ENCODE measurements at places on chromosomes 2 and 18.

GRCh38 chr2:86000131-86000937 lies 105.4 kb downstream of the POLR1A start:
- DNase-seq: no peak

- no peak for DNase-seq
These were observed 30.5 kb downstream of the ZNF516 start for GRCh38 chr18:76464281-76465259.

- DNase-seq: no peak
These were observed at the start of gene HOXD12 for GRCh38 chr2:176099728-176100546. Gene HOXD12 (plus strand): TSS chr2:176099795. CDS start chr2:176099802, 7 bp downstream.

GRCh38 chr2:239212121-239212928 lies 188.5 kb downstream of the HDAC4 start:
- no peak for DNase-seq

DNA sequence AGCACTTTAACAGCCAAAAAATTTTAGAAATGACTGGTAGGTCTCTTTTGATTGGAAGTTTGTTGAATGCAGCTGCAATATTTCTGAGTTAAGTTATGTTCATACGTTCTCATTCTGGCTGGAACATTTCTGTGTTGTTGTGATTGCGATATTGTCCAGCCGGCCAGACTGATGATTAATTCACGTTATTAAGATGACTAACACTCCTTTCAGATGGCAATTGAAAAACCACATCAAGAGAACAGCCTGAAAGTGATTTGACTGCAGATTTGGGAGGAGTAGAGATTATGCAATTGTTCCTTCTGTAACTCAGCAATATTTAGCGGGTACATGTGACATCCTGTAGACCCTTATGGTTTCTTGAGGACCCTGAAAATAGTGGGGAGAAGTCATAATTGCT lies 133.7 kb downstream of the FBXO15 start:
- DNase-seq: no peak

- DNase-seq: no peak
These were observed 56.4 kb upstream of the NFATC1 start for GRCh38 chr18:79339094-79339908.

- no peak for DNase-seq
These were observed 53.4 kb downstream of the ZNF638 start for GRCh38 chr2:71385012-71385411.

- no peak for DNase-seq
These were observed 41.3 kb downstream of the REV1 start for GRCh38 chr2:99448556-99448955.

DNA sequence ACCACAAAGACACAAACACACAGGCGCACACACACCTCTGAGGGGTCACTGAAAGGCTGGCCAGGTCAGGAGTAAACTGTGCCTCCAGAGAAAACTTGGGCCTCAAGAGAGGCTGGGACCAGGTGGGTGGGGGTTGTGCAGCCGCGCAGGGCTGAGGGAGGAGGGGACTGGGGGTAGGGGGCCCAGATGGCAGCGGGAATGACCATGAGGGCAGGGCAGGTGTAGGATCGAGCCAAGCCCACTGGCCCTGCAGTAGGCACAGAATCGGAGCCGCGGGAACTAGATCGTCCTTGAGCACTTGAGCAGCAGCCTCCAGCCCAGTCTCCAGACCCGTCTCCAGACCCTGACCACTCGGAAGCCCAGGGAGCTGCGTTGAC lies 36.8 kb downstream of the ANKMY1 start:
- no peak for DNase-seq

DNA sequence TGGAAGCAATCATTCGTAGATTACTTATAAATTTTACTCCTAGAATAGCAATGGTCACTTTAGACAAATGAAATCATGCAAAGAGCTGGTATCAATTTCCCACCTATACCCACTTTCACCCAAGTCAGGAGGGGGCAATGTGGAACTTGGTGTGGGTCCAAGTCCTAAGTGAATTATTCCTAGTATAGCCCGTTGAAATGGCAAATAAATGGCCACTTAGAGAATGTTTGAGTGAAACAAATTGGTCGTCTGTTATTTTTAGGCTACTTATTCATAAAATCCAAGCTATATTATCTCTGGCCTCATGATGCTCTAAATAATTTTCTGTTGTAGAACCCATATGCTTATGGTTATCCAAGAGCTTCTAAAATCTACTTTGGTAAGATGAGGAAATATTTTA lies 98.1 kb downstream of the MYO3B start:
- no peak for DNase-seq

DNA sequence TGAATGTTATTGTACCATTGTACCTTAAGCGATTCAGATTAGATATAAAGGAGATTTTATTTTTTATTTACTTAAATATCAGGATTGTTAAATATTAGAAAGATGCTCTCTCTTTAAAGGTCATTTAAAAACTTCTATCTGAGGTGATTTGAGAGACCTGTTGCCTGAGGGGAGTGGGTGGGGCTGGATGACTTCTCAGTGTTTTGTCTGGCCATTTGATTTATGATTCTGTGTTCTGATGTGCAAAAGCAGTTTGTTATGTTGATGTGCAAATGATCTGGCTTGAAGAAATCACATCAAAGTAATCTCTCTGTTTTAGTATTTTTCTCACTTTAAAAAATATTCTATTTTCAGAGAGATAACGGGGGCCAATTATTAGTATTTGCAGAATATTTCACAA lies 370.8 kb downstream of the NUP35 start:
- no peak for DNase-seq

GRCh38 chr2:20223407-20224163 lies 1.3 kb downstream of the SDC1 start:
- peak; percentile 62 for DNase-seq

DNA sequence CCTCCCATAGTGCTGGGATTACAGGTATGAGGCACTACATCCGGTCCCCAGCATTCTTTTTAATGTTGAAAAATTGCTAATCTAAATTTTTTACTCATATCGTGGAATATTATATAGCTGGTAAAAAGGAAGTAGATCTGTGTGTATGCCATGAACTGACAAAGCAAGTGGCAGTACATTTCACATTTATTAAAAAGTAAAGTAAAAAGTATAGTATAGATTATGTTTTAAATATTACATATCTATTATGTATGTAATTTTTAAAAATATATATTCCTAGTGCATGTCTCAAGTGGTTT lies 25.1 kb downstream of the PLEKHB2 start:
- no peak for DNase-seq

DNA sequence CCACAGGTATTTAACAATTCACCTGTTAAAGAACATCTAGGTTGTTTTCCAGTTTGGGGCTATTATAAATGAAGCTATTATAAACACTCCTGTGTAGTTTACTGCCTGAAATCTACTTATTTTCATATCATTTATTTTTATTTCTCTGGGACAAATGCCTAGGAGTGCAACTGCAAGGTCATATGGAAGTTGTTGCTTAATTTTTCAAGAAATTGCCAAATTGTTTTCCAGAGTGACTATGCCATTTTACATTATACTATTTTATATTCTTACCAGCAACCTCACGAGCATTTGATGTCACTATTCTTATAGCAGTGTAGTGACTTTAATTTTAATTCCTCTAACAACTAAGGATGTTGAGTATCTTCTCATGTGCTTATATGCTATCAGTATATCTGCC lies 298.4 kb downstream of the EXOC6B start:
- no peak for DNase-seq

DNA sequence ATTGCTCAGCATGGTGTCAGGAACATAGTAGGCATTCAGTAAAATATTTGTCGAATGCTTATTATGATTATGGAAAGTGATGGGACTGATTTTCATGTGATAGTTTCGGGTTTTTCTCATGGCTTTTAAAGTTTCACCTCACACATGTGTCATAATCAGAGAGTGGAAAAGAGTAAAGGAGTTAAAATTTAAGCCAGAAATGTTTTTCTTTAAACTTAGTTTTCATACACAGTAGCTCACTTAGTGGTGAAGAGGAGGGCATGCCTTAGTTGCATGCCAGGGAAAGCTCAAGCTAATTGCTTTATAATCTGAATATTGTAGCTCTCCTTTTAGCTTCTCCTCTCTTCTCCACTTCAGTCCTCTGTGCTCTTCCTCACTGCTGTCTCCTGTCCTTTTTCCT lies 38.0 kb downstream of the EHBP1 start:
- no peak for DNase-seq

GRCh38 chr2:25566694-25567093 lies 106.7 kb downstream of the DTNB start:
- no peak for DNase-seq

DNA sequence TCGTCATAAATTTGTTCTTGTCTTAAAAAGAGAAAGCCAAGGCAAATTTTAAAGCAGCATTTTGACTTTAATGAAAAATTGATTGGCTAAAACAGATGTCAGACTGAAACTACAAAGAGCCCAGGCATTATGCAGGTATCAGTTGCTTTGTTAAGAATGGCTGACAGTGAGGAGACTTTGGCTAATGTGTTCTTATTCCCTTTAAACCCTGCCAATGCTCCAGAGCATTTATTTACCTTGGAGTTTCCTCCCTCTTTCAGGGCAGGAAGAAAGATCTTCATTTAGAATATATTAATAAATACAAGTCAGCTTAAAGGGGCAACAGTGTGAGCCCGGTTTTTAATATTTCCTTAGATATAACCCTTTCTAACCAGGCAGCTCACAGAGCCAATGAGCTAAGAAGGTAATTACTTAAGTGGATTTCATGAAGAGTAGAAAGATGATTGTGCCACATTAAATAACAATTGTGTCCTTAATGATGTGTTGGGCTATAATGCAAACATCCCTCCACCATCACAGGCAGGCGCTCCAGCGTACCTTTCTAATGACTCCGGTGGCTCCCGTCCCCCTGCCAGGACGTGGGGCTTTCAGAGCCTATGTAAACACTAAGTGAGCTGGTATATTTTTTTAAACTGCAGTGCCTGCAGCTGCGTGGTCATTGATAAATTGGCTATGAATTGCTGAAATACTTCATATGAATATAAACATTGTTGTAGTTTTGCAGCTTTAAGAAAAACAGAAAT lies 349.4 kb upstream of the POU3F3 start:
- peak; percentile 18 for DNase-seq

GRCh38 chr18:79601234-79601633 lies 78.4 kb upstream of the CTDP1 start:
- no peak for DNase-seq

All from NCI-H510A (cell line).